ENCODE measurements at places on chromosomes 3 and 15.

GRCh38 chr15:77096138-77096537 lies 25.2 kb upstream of the TSPAN3 start:
- no peak for DNase-seq

- DNase-seq, result peak; percentile 87
Measured at GRCh38 chr3:107956991-107957900, 133.6 kb downstream of the CD47 start.

GRCh38 chr3:34212656-34213055 lies 414.2 kb downstream of the PDCD6IP start:
- no peak for DNase-seq

DNA sequence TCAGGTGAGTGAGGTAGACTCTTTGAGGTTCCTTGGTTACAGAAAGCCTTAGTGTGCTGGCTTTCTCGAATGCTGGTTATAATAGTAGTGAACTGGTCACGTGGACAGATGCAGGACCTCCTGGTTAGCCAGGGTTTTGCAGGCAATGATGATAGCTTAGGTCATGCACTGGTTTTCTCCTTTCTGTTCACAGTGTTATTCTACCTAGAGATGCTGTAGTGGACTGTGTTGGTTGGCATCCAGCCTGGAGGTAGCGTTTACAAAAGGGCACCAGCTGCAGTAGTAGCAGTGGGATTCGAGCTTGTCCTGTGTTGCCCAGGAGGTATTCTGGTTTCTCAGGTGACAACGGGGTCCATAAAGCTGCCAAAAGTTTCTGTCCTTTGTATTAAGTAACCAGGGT lies 27.0 kb downstream of the PCCB start:
- DNase-seq, result no peak

- no peak for DNase-seq
Measured at GRCh38 chr3:181794011-181794790, 82.5 kb downstream of the SOX2 start.

DNA sequence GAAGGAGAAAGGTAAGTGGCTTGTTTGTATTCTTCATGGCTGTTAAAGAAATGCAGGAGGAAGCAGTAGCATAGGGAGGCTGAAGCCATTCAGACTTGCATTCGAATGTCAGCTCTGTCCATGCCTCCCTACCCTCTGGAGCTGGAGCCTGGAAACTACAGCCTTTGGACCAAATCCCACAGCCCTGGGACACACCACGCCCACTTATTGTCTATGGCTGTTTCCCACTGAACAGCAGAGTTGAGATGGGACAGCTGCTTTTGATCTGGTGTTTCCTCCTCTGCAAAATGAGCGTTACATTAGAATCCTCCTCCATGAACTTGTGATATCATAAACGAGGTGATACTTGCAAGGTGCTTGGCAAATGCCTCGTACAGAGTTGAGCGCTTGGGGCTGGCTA lies 3.6 kb downstream of the FAM107A start:
- DNase-seq, result peak; percentile 43

DNA sequence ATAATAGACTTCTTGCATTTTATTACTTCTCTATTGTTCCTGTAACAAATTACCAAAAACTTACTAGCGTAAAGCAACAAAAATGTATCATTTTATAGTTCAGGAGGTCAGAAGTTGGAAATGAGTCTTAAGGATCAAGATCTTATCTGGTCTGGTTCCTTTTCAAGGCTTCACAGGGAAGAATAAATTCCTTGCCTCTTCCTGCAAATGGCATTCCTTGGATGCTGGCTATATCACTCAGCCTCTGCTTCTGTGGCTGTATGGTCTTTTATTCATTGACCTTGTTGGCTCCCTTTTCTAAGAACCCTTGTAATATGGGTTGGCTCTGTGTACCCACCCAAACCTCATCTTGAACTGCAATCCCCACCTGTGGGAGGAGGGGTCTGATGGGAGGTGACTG lies 478.4 kb upstream of the THBS1 start:
- DNase-seq, result no peak

GRCh38 chr3:195226445-195226844 lies 44.5 kb downstream of the XXYLT1 start:
- DNase-seq, result no peak

DNA sequence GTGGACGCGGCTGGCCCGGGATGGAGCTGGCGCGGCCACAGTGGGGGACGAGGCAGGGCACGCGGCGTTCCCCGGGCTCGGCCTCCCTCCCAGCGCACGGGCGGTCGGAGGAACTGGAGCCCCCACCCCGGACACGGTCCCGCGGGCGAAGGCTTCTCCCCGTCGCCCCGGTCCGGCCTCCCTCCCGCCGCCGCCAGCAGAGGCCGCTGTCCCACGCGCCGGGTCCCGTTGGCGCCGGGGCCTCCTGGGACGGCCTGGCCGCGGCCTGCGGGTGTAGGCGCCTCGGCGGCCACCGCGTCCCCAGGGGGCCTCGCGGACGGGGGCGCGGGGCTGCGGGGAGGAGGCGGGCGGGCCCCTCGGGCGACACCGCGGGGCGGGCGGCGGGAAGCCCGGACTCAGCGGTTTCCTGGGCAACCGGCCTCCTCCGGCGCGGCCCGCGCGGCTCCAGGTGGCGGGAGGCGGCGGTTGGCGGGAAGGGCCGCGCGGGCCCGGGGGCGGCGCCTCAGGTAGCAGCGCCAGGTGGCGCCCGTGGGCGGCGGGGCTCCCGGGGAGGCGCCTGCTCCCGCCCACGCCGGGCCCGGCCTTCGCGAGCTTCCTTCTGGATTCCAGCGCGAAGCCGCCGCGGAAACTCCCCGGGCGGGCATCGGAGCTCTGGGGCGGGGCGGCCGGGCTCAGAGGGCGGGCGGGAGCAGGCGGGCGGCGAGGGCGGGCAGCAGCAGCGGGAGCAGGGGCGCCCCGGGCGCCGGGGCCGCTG lies 26.7 kb downstream of the MELTF start:
- no peak for DNase-seq

GRCh38 chr15:39171944-39172368 lies 408.9 kb upstream of the THBS1 start:
- DNase-seq, result peak; percentile 98

DNA sequence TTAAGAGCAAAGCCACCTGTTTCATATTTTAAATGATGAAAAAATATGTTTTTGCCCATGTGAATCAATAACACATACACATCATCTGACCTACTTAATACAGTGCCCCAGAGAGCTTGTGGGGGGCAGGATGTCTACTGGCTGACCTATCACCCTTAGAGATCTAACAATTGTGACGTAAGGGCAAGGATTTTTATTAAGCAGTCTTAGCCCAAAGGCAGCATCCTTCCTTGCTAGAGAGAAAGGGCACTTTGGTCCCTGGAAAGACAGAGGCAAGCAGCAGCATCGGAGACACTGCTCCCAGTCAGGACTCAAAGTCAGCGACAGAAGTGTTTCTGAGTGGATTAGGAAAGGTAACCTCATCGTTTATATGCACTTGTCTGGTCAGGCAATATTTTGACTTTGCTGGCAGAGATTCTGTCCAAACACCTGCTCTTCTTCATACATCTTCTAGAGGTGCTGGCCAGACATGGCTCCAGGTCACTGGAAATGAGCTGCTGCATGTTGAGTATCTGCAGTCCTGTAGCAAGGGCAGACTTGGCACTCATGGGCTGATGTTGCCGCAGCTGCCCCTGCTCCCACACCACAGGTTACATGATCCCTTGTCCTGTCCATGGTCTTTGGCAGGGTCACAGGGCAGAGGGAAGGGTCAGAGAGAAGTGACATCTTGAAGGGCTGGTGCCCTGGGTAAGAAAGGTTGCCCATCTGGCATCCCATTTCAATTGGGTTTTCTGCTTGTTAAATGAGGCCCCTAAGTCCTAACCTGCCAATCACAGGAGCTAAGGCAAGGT lies 1.8 kb downstream of the CXCR6 start:
- DNase-seq, result no peak

- no peak for DNase-seq
Measured at GRCh38 chr3:168250415-168250861, 154.7 kb upstream of the GOLIM4 start.

DNA sequence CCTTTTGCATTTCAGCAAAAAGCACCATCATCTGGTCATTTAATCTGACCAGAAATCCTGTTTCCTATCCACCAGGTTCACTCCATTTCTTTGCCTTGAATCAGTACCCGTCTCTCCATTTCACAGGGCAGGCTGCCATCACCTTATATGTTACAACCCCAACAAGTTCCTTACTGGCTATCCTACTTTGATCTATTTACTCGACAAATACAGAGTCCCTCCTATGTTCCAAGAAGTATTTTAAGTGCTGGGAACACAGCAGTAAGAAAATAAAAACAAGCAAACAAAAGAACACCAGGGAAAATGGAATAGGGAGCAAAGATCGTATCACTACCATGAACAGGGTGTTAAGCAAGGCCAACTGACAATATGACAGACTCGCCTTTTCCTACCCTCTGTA lies 295.2 kb upstream of the WNT5A start:
- no peak for DNase-seq

DNA sequence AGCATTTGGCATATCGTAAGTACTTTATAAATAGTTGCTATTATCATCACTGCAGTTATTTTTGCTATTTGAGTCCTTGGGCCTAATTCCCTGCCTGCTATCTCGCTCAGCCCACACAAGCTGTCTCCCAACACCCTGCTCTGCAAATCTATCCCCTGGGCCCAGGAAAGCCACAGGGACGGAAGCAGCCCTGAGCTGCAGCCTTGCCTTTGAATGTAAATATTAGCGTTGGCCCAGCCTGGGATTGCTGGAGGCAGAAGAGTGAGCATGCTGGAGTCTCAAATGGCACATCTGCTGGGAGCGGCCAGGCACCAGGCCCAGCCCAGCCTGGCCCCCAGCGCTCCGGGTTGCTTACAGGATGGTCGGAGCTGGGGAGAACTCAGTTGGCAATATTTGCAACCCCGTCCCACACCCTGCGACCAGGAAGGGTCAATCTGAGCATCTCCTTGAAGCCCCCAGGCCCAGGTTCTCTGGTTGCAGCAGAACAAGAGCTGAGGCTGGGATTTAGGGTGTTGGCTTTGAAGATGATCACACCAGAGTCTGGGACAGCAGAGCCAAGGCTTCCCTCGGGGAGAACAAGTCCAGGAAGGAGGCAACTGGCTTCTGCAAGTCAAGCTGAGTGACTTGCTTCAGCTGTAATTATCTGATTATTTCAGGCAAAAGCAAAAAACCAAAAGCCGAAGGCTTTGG lies 529.6 kb downstream of the SHQ1 start:
- no peak for DNase-seq

DNA sequence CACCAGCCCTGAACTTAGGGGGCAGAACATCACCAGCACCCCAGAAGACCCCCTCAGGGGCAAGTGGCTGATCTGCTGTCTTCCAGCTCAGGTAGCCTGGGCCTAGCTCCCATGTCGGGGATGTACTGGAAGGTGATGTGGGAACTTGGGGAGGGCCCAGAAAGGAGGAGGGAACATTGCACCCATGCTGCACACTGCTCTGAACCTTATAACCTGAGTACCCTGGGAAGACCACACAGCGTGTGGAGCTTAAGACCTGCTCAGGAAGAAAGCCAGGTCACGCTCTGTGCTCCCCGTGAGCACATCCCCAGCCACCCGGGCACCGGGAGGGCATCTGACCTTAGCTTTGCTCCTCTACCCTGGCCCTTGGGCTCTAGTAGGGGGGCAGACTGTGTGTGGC lies 159.4 kb downstream of the ATP10A start:
- DNase-seq, result no peak

DNA sequence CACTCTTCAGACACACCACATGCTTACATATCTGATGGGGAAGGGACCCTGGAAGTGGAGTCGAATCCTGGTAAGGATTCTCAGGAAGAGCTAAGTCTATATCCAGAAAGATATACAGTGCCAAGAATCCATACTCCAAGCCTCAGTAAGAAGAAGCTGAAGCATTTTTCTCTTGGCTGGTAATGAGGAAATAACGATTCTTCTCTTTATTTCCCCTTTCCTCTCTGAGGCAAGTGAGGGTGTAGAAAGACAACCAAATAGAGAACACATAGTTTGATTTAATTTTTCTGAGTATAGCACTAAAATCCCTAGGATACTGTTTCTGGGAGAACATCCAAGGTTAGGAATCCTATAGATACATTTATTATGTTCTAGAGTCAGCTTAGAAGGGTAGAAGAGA lies 857.3 kb downstream of the TUSC7 start:
- no peak for DNase-seq

GRCh38 chr3:193023218-193023617 lies 105.6 kb upstream of the MB21D2 start:
- no peak for DNase-seq

DNA sequence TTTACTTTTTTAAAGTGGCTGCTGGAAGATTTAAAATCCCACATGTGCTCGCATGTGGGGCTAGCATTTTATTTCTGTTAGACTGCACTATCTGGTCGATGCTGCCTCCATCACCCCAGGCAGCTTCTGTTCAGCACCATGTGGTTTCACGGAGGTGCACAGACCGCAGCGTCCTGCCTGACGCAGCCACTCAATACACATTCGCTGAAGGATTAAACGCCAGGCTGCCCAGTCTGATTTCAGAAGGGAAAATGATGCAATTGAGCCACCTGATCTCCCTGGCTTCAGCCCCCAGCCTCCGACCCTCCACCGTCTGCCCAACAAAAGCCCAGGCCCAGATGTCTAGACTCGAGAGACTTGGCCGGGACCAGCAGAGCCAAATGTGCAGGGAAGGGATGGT lies 84.5 kb downstream of the MEGF11 start:
- DNase-seq, result no peak

DNA sequence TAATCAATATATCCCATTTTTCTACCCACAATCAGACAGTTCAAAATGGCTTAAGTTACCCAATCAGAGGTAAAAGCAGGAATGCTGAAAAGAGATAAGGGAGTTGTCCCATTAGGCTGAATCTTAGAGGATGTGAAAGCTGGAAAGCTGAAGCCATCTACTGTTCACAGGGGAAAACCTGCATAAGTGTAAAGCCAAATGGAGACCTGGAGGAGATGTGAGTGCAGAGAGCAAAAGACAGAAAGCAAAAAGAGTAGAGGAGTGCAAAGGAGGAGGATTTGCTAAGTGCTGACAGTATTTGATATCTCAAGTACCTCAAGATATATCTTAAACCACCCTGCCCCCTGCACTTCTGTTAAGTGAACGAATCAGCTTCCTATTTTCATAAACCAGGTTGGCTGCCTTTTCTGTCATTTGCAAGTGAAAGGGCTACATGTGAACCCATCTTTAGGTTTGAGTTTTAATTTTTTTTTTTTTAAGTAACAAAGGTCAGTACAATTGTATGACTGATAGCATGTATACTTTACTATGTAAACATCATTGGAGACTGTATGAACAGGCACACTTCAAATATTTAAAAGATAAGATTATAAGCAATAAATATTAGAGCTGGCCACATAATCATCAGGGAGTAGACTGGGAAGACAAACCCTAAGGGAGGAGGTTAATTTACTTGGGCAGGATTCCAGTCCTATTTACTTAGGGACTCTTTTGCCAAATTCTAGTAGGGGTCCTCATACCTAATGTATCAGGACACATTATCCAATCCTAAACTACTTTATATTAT lies 22.8 kb upstream of the P2RY1 start:
- no peak for DNase-seq

- no peak for DNase-seq
Measured at GRCh38 chr15:34019369-34019990, 19.5 kb downstream of the AVEN start.

Data from HFF-Myc (cell line).